ENCODE measurements at places on chromosomes 6 and 20. TPM values are rescaled to one million over a fixed set of nuclear protein-coding genes. Genes with fewer than 3 reads are reported as not detected.

DNA sequence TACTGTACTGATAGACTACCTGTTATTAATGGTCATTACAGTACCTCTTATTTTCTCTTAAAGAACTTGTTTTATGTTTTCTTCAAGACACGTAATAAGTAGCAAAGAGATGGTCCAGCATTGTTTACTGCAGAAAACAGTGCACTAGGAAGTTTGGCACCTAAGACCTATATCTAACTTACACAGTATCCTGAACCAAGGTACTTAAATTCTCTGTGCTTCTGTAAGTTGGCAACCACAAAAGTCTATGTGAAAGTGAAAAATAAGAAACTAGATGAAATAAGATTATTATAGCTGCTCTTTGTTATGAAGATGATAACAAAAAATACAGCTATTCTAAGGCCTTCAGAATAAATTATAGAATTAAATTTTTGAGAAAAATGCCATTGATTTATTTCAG lies 411.7 kb upstream of the SOX4 start:
- no peak for DNase-seq

- peak; percentile 10 for DNase-seq
Measured at GRCh38 chr6:68975064-68975463, 340.0 kb downstream of the ADGRB3 start.

GRCh38 chr6:86949771-86950170 lies 12.4 kb downstream of the HTR1E start:
- DNase-seq, result no peak

DNA sequence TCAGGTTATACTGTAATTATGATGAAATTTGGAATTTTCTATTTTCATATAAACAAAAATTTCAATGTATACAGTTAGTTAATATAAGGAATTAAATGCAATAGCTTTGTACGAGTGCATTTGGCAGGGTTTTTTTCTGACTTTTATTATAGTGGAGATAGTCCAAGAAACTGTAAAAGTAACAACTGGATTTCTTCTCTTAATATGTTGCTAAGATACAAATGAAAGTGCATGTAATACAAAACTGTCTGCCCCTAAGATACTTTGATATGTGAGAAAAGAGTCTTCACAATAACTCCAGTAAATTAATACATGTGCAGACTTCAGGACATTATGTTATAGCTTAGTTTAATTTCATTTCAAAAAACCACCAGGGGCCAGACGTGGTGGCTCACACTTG lies 721.4 kb downstream of the CBLN4 start:
- no peak for DNase-seq

DNA sequence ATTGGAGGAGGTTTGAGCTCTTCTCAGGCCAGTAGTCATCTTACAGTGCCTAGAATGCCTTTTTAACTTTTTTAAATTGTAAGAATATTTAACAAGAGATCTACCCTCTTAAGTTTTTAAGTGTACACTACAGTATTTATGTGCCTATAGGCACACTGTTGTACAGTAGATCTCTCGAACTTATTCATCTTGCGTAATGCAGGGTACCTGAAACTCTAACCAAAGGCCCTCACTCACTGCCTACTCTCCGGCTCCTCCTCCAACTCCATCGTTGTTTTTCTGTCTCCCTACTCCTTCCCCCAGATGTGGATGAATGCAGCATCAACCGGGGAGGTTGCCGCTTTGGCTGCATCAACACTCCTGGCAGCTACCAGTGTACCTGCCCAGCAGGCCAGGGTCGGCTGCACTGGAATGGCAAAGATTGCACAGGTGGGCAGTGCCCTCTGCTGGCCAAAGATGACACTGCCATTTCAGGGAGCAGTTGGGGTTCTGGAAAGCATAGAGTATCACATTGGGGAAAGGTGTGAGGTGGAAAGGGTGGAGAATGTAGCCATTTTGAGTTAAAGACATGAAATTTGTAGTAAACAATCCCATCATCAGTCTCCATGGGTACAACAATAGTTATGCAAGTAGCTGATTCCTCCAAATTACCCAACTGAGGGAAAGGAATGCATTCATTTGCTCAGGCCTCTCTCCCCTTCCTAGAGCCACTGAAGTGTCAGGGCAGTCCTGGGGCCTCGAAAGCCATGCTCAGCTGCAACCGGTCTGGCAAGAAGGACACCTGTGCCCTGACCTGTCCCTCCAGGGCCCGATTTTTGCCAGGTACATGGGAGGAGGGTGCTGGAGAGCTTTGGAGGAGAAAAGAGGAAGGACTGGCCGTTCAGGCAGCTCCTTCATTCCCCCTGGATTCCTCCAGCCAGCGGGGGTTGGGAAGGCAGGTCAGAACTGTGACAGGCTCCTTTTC lies 18.4 kb upstream of the ZNF76 start:
- peak; percentile 80 for DNase-seq

DNA sequence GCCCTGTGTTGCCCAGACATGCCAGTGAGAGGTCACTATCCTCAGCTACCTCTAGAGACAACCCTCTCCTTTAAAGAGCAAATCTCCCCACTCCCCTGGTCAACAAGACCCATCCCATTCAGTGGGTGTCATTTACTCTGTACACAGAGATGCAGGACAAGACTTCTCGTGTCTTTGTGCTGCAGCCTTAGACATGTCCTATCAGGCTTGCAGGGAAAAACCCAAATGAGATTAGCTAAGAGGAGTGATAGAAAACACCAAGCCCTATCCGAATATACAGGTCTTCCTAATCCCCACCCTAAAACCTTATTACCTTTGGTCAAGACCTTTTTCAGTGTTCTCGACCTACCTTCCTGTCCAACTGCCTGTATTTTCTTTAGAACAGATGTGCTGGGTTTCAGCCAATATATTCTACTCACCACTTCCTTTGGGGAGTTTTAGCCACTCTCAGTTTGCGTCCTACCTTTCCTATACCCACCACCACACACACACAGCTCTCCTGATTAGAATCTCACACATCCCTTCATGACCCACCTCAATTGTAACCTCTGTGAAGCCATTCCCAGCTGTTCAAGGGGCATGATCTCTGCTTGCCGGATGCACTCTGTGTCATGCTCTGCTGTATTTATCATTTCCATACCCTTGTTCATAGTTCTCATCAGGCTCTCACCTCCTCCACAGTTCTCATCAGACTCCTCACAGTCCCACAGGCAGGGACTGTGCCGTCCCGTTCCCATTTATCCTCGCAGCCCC lies 39.7 kb downstream of the TRAM2 start:
- peak; percentile 38 for DNase-seq

GRCh38 chr6:4560221-4561077 lies 215.8 kb upstream of the CDYL start:
- DNase-seq, result no peak

DNA sequence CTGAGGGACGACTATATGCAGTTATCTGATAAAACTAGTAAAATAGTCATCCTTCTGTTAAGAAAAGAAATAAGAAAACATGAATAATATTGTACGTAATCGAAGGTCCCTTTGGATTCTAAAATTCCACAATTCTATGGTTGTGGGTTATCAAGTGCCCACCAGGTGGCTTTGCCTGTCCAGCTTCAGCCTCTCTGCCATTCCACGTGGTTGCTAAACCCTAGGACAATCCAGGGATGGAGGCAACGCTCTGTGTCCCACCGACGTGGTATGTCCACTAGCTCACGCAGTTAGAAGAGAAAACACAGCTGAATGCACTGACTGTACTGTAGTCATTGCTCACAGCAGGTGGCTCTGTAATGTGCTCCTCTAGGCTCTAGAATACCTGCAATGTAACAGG lies 349.3 kb downstream of the FARS2 start:
- no peak for DNase-seq

- DNase-seq, result no peak
Measured at GRCh38 chr6:17673543-17674254, 33.0 kb downstream of the NUP153 start.

DNA sequence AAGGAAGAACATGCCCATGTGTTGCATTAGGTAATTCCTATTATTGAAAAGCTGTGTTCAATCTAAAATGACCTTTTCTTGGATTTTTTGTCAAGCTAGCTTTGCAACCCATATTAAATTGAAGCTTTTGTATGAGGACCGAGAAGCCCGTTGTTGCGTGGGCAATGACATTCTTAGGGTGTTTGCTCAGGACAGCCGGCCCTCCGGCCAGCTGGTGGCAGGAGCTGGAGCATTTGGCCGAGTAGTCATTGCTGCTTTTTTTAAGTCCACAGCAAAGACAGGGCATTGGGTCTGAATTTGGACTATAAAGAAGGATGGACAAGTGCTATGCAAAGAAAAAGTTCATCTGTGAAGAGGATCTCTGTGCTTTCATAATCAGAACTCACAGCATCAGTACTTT lies 365.8 kb downstream of the SAMD5 start:
- DNase-seq, result no peak

DNA sequence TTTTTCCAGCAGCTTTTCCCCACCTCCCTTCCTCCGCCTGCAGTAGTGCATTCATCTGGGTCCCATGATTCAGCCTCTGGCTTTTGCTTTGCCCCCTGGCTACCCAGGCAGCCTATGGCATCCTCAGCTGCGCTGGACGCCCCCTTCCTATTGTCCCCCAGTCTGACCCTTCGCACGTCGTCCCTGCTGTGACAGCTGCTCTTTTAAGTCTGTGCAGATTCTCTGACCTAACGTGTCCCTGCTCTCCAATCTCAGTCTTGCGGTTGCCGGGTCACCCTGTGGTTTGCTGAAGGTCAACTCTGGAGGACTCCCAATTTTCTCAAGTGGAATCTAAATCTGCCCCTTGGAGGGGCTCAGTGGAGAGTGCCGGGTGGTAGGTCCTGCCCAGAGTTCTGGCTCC lies 294.3 kb downstream of the CDC5L start:
- DNase-seq, result peak; percentile 98

GRCh38 chr6:43819958-43820357 lies 49.9 kb downstream of the VEGFA start:
- DNase-seq, result no peak

- DNase-seq, result no peak
Measured at GRCh38 chr6:144867761-144868160, 582.6 kb downstream of the UTRN start.

DNA sequence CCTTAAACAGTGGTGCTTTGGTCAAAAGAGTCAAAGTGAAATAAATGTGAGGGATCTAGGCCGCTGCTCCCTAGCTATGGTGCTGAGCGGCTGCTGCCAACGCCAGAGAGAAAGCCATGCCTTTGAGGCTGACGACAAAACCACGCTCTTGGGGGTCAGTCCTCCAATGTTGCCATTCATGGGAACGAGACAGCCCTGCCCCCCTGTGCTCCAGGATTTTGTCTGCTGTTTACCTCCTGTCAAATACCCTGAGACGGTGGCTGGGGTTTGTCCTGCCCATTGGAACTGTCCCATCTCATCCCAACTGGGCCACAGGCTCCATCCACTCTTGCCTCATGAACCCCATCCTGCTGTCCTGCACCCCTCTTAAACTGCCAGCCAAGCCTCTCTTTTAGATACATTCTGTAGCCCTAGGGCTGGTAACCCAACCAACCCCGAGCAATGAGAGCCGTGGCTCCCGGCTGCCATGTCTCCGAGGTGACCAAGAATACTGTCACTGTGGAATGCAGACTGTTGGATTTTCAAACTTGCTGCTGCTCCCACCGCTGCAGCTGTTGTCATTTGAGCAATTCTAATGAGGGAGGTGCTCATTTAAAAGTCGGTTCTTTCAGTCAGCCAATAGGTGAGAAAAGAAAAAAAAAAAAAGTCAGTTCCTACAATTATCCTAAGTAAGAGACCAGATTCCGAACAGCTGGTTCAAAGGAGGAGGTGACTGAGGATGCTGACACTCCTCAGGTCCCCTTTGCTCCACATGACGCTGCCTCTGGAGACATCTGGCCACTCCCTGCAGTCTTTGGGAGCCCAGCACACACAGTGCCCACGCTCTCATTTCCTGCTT lies 73.1 kb upstream of the QKI start:
- DNase-seq, result peak; percentile 72

DNA sequence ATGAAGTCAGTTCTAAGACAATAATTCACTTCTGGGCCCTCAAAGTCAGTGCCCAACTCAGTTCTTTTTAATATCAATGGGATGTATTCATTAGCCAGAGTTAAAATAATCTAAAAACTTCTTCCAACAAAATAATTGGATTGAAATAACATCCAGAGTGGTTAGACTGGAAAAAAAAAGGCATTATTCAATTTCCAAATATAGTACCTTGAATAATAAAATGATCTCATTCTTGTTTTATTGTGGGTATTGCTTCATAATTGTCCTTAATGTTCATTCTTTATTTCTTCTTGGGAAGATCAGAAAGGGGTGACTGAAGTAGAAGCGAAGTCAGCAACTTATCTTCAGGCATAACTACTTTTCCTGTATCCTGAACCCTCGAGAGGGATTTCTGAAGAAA lies 85.1 kb upstream of the JARID2 start:
- no peak for DNase-seq

GRCh38 chr6:63788569-63788968 lies 153.0 kb downstream of the PHF3 start:
- DNase-seq, result no peak

- DNase-seq, result no peak
Measured at GRCh38 chr6:123838505-123839234, 35.0 kb downstream of the NKAIN2 start.

DNA sequence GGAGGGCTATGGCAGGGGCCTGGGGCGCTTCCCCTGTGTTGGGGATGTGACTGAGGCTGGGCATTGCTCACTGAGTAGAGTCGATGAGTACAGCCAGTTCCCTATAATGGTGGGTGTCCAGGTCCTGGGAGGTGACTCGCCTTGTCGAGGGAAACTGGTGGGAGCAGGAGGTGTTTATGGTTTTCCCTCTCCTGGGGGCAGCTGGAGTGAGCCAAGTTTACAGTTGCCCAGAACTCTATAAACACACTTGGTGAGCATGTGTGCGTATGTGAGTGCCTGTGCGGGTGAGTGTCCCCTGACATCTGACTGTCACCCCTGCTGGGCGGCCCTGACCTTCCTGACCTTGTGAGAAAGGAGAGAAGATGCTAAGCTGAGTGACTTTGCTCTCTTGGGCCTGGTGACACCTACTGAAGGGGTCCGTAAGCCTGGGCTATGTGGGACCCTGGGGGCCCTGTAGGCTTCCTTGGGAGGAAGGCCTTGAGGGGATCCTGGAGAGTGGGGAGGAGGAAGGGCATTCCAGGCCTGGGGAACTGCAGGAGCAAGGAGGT lies 65.9 kb downstream of the VEGFA start:
- DNase-seq, result no peak

DNA sequence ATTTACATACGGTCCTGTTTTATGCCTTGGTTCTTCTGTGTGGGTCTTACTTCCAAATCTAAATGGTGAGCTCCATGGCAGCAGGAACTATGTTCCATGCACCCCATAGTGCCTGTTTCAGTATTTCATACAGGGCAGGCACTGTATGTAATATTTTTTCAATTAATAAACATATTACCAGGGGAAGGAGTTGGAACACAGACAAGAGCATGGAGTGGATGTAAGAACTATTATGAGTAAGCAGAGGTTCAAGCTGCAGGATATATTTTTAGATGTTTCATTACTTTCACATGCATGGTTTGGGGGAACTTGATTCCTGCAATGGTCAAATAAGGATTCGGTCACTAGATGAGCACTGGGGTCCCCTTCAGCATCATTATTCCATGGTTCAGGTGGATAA lies 108.3 kb downstream of the KIF13A start:
- no peak for DNase-seq

GRCh38 chr6:41588111-41588510 lies 41.9 kb downstream of the FOXP4 start:
- DNase-seq, result no peak

GRCh38 chr6:44156494-44157151 lies 2.0 kb upstream of the CAPN11 start:
- DNase-seq, result no peak

GRCh38 chr20:10705801-10706459 lies 32.1 kb upstream of the JAG1 start:
- no peak for DNase-seq

Gene PPP1R16B
- total RNA-seq, result 36.5 TPM

Gene TCF21
- not detected for total RNA-seq

Gene DCDC2
- total RNA-seq, result 0.05 TPM

Gene TCF15
- total RNA-seq, result not detected

Gene HLA-DQA2
- not detected for total RNA-seq

Gene IYD
- total RNA-seq, result not detected

Gene SIRPD
- total RNA-seq, result not detected

Gene HEBP2
- 27.3 TPM for total RNA-seq

Gene RUNX2
- total RNA-seq, result 46.1 TPM
